ENCODE measurements at places on chromosomes 7 and 10.
A peak's percentile ranks its signal among the peaks of the same experiment; 100 is the strongest.

DNA sequence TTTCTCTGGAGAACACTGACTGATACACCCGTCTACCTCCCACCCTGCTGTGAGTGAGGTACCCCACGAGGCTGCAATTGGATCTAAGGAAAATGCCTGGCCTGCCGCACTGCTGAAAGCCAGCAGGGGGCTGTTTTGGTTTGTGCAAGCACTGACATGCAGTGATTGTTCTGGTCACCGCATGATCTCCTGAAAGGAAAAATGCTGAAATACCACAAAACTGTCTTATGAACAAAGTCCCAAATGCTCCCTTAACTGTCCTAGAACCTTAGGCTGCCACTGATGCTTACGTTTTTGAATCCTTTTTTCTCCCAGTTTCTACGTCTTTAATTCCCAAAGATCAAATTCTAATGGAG, 132.7 kb downstream of the JCAD start:
- DNase-seq, result peak; percentile 30

DNA sequence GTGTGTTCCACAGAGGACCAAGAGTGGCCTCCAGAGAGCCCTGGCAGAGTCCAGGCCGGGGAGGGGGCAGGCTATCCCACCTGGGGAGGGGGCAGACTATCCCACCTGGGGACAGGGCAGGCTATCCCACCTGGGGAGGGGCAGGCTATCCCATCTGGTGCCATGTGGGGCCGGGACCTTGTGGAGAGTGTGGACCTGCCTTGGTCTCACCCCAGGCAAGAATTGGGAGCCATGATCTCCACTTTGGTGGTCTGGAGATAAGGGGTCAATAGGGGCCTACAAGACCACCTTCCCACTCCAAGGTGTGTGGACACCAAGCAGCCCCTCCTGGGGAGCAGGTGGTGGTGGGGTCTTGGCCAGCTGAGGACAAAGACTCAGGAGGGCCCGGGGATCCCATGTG, 138.2 kb downstream of the EBF3 start:
- no peak for DNase-seq

DNA sequence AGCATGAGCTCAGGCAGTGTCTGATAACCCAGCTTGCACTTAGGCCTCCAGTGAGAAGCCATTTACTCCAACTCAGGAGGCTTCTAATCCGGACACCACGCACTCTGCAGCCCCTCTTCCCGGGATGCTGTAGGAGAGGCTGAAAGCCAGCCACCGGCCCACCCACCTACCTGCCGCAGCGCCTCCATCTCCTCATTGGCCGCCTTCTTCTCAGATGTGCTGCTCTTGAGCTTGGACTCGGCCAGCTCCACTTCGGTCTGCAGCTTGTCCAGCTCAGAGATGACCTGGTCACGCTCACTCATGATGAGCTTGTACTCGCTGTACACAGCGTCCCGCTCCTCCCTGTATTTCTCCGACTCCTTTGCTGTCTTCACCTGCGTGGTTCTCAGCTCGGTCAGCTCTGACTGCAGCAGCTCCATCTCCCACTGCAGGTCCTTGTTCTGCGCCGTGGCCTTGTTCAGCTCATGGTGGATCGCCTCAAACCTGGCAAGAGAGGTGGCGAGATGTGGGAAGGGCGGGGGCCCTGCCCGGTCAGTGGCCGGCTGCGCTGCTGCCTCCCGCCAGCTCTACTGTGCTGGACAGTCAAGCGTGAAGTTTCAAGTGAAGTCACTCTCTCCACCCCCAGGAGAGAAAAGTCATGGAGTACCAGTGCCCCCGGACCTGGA, 84.7 kb downstream of the DLG5 start:
- no peak for DNase-seq

GRCh38 chr10:78327778-78328591, 294.3 kb downstream of the RPS24 start:
- DNase-seq, result no peak

DNA sequence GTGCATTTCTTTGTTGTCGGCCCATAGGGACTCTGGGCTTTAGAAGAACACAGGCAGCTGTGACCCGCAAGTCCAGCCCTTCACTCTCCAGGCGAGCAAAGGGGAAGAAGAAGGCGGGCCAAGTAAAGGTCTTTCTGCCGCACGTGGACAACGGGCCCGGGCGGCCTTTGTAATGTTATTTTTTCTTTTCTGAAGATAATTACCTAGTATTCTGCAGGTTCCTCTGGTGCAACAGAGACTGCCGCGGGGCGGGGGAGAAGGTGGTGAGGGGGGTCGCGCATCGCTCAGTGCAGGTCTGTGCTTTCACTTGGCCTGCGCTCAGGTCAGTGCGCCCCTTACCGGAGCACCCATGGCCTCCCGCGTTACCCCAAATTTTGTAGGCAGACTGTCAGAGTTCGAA, 7.1 kb upstream of the TBX20 start:
- no peak for DNase-seq

- no peak for DNase-seq
Observed at GRCh38 chr10:36647540-36647939, 477.9 kb upstream of the ANKRD30A start.

- no peak for DNase-seq
Observed at GRCh38 chr10:86698207-86698940, 30.1 kb downstream of the LDB3 start.

All from GM04504 (cell line).